ENCODE measurements at places on chromosomes 3 and 15.

DNA sequence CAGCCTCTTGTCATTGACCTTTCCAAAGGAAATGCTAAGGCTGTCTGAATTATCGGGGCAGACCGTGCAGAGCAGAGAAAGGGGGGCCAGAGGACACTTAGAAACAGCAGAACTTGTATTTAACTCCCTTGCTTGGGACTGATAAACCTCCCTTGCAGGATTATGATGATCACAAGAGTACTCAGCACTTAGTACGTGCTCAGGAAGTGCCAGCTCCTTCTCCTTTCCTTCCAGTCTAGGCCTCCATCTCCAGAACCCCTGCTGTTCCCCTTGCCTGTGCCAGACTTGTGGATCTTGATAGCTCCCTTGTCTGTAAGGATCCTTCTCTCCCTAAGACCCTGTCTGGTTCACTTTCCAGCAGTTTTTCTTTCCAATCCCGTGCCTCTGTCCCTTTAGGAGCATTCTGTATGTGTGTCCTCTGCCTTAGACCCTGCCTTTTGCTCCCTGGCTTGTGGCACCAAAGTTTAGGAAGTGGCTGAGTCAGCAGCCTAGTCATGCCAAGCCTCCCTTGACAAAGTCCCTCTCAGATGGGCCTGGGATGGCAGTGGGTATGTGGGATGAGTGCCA, 747 bp downstream of the SORD start:
- DNase-seq, result peak; percentile 2

GRCh38 chr3:149368674-149369497, 8.6 kb downstream of the TM4SF1 start:
- no peak for DNase-seq

DNA sequence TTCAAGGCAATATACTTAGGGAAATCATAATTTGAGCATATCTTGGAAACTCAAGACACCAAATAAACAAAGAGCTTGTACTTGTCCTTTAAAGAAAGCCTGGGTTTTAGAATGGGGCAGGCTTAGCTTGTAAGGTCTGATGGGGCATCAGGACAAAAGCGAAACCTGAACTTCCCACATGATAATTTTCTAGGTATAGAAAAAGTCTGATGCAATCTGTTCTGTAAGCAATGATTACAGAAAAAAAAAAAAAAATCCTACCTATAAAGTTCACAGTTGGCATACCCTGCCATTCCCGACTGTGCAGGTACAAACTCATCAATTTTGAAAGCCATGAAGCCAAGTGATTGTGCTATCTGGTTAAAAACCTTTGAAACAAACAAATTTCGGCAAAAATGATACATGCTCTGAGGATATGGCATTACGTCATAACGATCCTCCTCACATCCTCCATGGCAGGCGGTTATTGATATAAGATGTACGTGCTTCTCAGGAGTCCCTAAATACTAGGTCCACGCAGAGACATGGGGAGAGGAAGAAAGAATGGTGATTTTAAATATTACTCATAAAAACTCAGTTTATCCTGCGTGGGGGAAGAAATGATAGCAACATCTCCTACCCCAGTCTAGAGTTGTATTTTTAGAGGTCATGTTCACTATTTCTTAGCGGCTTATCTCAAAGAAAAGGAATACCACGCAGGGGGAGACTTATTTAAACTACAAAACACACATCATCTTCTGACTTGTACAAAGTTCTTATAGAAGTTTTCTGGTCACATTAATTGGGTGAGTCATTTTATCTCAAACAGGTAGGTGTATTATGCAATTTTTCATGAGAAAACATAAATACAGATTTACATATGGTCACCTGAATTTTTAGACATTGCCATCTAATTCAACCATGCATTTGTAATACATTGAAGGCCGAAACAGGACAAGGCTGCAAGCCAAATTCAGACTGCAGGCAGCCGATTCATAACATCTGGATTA, 27.0 kb downstream of the MB21D2 start:
- no peak for DNase-seq

DNA sequence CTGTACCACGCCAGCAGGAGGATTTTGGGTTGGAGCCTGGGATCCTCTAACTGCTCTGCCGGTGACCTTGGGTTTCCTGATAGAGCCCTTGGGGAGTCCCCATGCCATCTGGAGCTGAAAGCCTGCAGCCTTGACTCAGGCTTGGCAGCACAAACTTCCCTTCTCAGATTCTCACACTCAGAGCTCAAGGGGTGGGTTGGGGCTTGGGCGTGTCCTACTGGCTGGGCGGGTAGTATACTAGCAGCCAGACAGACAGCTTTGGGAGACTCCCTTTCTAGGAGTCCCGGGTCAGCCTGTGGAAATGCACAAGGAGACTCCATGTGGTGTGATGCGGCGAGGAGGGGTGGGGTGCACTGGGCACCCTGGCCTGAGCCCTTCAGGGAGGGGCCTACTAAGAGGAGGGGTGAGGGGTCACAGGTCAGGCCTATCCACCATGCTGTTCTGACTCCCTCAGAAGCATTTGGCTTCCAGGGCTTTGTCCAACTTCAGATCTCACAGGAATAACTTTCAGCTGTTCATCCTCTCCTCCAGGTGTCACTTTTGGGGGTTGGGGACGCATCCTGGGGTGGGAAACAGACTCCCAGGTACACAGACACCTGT, 21.6 kb upstream of the PLXNA1 start:
- DNase-seq, result peak; percentile 20

DNA sequence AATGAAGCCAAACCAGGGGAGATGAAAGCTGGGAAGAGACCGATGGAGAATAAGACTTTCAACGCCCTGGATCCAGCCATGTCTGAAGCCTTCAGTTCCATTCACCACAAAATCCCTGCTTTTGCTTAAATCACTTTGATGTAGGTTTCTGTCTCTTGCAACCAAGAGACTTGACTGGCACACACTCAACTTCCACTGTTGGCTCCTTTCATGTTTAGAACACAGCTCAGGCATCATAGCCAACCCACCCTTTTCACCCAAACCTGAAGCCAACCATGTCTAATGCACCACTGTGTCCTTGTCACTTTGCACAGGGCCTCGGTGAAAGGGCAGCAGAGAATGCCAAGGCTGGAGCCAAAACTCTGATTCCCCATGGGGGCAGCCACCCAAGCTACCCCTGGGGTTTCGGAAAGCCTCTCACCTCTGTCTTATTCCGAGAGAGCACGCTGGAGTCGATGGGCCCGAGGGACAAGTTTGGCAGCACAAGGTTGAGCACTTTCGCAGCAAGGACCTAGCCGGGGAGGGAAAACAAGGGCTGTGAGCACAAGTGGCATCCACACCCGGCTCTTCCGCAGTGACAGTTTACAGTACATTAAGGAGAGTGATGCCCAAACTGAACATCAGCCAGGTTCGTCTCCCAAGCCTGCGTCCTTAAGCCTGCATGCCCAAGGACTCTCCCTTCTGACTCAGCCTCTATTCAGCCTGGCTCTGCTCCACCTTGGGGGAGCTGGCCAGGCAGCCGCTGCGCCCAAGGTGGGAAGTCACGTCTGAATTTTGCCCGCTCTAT, 37.6 kb downstream of the ABTB1 start:
- no peak for DNase-seq

GRCh38 chr3:134594331-134594741, 56.5 kb downstream of the KY start:
- no peak for DNase-seq

- no peak for DNase-seq
Measured at GRCh38 chr15:68791431-68792283, 29.0 kb downstream of the ANP32A start.

- DNase-seq, result no peak
Measured at GRCh38 chr15:67853454-67853853, 13.6 kb upstream of the RNU6-1 start.

DNA sequence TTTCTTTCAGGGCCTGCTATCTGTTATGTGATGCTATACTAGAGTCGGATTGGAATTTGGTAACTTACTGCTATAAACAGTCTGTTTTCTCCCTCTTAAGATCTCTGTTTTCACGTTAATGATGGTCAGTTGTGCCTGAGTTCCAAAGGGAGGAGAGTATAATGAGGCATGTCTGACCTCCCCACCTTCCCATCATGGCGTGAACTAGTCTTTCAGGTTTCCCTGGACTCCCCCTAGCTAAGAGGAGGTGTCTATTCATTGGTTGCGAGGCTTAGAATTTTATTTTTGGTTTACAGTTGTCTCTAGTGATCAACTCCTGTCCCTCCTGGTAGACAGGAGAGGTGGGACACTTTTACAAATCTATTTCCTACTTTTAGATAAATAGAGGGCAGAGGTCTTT, 27.8 kb upstream of the PXYLP1 start:
- DNase-seq, result no peak

DNA sequence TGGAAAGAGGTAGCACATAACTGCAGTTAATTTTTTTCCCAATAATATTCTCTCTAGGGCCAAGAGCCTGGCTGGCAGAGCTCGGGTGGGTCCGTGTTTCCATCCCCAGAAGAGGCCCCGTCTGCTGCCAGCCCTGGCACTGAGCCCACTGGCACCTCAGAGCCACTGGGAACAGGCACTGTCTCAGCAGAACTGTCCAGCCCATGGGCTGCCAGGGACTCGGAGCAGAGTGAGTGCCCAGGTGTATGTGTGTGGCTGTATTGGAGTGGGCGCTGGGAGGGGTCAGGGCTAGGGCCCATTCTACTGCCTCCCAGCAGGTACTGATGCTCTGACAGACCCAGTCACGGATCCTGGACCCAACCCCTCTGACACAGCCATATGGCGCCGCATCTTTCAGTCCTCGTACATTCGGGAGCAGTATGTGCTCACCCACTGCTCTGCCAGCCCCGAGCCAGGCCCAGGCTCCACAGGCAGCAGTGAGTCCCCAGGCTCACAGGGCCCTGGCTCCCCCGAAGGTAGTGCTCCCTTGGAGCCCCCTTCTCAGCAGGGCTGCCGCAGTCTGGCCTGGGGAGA, 8.9 kb downstream of the VWA5B2 start:
- DNase-seq, result no peak

- DNase-seq, result no peak
Measured at GRCh38 chr15:48861813-48862431, 16.0 kb upstream of the EID1 start.

DNA sequence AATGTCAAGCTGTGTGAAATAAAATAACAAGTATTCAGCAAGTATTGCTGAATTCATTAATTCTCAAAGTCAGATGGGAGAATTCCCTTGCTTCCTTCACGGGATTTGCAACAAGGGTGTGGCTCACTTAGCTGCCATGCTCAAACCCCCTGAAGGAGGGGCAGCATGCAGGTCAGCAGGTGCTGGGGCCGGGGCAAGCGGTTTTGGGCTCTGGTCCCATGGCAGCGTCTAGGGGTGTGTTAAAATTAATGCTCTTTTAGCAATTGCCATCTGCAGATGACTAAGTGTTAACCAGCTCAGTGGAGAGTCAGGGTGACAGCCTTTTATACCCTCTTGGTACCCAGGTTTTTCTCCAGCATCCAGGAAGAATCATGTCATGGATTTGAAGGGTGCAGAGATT, 40.0 kb upstream of the RBMS3 start:
- DNase-seq, result no peak

- DNase-seq, result no peak
Measured at GRCh38 chr15:99438691-99439523, 126.9 kb upstream of the MEF2A start.

GRCh38 chr15:92638291-92638708, 17.3 kb downstream of the FAM174B start:
- no peak for DNase-seq

- no peak for DNase-seq
Measured at GRCh38 chr15:60299452-60300047, 98.2 kb downstream of the ANXA2 start.

DNA sequence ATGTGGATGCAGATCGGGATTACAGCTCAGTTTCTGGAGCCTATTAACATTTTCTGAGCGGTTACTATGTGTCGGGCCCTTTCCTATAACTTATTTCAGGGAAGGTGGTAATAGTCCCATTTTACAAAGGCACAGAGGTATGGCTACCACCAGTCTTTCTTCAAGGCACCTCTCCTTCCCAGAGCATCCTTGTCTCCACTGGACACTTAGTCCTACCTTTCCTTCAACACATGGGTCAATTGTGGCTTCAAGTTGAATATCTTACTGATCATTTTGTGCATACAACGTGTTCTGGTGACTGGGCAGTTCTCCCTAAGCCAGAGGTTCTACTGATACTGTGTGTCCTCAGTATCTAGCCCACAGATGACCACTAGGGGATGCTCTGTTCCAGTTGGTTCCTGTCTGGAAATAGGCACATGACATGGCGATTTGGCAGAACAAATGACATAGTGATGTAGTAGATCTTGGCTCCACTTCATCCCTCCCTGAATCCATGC, 60.7 kb upstream of the CMTM8 start:
- peak; percentile 95 for DNase-seq

GRCh38 chr3:23202921-23203707, at the start of gene UBE2E2:
Gene UBE2E2, plus strand, starts transcription at chr3:23203327.
- DNase-seq, result peak; percentile 51

- no peak for DNase-seq
Measured at GRCh38 chr3:192805711-192806110, 78.4 kb upstream of the FGF12 start.

DNA sequence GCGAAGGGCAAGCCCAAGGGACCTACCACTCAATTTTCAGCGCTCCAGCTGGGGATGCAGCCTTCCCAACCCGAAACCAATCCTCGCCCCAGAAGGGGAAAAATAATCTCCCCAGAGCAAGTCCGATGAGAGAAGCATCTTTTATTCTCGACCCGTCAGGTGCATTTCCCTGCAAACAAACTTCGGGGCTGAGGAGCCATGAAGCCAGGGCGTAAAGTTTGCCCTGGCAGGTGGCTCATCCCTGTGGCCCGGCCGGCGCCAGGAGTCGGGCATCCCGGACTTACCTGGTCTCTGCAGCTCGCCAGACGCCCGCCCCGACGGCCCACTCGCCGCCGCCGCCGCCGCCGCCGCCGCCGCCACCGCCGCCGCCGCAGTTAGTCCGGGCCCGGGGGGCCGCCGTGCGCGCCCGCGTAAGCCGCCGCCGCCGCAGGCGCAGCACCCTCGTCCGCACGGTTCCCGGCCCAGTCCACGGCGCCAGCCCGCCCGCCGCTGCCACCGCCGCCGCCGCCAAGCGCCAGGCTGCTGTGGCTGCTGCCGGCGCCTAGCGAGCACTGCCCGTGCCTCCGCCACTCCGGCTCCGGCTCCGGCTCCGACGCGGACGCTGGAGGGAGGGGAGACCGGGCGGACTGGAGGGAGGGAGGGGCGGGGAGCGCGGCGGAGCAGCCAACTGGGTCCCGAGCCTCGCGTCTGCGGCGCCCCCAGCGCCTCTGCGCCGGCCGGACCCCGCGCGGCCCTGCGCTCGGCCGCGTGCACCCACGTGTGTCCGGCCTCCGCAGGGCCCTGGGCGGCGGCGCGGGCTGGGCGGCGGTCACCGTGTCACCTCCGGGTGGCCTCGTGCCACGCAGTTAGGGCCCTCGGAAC, at the start of gene CNTN3:
TSS of gene CNTN3 (minus strand) at position 553 of the 861 bp plus-strand sequence. CDS start 93,547 bp downstream, outside the sequence.
- DNase-seq, result no peak
